ENCODE measurements at places on chromosomes 16 and 17.

- DNase-seq: no peak
Measured at GRCh38 chr16:6125483-6126259, 1028.1 kb upstream of the EEF2KMT start.

DNA sequence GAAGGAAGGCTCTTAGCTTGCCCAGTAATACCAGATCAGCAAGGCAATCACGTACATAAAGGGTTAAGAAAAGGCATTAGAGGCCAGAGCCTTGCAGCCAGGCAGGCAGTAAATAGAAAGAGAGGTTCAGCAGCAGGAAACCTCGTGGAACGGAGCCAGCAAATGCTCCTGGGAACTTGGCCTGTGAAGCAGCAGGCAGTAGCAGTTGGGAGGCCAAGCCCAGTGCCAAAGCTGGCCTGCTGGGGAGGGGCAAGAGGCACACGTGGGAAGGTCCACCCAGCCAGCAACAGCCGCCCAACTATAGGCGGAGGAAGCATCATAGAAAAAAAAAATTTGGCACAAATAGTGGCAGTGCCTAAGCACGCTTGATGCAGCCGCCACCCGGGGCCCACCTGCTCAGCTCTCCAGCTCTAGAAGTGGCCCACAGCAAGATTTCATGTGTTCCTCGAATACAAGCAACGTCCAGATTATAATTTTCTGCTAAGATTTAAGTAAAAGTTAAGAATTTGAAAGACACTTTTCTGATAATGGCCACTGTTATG is 2339.5 kb downstream of the TP53TG3F start:
- DNase-seq: no peak

DNA sequence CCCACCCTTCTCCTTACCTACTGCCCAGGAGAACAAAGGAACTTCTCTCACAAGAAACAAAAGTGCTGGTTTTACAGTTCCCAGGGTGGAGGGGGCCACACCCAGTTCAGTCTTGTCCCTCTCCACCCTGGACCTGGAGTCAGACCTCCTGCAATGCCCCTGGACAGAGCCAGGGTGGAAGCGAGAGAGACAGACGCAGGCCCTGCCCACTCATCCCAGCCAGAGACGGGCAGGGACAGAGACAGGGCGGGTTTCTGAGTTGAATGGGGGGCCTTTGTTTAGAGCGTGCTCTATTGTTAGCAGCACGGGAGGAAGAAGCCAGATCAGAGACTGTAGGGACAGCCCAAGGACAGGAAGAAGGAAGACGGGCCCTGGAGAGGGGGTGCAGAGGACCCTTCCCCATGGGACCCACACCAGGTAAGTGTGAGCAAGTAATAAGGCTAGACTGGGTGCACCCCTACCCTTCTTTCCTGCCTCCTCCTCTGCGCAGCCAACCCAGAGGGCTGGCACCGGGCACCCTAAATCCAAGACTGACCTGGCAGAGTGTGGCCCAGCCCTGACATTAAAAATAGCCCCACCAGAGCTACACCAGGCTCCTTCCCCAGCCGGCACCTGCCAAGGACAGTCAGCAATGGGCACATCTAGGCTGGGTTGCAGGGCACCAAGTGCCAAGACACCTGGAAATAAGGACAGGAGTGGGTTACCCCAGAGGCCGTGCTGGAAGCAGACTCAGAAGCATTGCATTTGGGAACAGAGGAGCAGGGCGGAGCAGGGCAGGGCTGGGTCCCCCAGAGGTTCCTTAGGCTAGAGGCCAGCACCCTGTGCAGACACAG is 10.9 kb downstream of the JUP start:
- DNase-seq: no peak

GRCh38 chr16:15515992-15516391 is 81.6 kb downstream of the BMERB1 start:
- DNase-seq: no peak

DNA sequence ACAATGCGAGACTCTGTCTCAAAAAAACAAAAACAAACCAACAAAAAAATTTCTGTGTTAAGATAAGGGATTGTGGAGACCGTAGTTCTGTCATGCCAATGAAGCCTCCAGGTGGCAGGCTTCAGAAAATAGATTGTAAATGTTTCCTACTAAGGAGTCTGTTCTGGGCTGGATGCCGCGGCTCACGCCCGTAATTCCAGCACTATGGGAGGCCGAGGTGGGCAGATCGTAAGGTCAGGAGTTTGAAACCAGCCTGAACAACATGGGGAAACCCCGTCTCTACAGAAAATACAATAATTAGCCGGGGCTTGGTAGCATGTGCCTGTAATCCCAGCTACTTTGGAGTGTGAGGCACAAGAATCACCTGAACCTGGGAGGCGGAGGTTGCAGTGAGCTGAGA is 4.4 kb upstream of the SNX29 start:
- DNase-seq: no peak

DNA sequence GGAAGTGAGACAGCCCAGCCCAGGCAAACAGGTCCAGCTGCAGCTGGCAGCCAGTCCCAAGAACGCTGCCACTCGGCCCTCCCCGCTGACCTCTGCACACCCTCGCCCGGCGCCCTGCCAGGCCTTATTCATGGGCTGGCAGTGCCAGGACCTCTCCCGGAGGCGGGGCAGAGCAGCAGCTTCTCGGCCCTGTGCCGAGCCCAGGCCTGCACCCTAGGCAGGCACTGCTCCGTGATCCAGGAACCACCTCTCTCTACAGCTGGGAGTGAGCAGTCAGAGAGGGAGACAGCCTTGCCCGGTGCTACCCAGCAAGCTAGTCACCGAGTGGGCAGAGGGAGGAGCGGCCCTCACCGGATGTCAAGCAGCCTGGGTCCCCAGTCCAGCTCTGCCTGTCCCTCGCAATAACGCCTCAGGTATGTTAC is 79.9 kb upstream of the CBX4 start:
- no peak for DNase-seq

- DNase-seq: no peak
Measured at GRCh38 chr17:65495122-65496055, 66.1 kb downstream of the AXIN2 start.

DNA sequence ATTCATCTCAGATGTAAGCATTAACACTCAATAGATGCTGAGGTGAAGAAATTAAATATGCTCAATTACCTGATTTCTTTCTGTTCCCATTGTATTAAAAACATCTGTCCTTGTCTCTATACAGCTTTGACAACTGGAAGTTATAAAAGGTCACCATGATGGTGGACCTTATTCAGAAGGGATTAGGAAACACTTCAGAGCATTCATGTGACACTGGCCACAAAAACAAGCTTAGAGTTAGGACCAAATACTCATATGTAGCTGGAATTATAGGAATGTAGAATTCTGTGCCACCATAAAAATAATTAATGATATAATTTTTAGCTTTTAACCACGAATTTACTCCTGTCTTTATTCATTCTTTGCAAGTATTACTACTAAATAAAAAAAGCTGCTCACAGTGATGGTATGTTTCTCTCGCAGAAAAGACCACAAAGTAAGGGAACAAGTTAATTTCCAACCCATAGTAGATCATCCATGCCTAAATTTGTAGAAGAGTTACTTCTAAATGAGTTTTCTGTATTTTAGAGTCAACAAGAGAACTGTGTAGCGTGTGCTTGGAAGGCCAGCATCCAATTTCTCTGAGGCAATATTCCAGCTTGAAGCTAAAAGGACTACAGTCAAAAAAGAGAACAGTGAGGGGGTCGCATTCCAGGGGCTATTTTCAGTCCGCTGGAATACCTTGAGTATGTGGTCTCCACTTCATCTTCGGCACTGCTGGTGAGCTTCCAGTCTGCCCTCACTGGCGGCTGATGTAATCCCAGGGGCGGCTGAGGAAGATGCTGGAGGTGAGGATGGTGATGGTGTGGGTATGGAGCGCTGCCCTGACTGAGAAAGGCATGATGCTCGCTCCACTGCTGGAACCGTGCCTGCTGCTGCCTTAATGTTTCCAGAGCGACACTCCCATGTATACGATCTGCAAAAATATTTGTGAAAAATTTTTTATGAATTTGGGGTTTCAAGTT is 63.7 kb downstream of the CACNG1 start:
- DNase-seq: no peak

DNA sequence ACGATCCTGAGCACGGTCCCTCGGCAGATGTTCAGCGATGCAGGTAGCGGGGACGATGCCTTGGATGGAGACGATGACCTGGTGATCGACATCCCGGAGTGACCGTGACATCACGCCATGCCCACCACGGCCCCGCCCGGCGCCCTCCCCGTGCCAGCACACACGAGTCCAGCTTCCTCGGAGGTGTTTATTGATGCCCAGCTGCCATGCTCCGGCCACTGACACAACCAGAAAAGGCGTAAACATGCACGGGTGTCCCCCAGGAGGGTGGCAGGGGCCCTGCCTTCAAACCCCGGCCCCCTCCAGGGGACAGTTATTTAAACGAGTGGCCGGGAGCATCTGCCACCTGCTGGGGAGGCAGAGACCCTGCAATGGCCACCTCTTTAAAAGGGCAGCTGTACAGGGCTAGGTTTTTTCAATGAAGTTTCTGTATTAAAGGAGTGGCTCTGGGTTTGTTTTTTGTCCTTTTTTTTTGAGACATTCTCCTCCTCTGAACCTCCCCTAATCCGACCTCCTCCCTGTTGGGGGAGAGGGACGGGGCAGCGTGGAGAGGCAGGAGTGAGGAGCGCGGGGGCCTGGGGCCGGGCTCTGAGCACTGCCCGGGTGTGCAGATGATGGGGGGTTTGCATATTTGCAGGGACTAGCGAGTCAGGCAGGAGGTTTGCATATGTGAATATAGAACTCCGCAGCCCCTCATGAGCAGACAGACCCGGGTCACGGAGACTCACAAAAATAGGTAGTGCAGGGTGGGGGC is 5.3 kb downstream of the DOC2A start:
- no peak for DNase-seq

DNA sequence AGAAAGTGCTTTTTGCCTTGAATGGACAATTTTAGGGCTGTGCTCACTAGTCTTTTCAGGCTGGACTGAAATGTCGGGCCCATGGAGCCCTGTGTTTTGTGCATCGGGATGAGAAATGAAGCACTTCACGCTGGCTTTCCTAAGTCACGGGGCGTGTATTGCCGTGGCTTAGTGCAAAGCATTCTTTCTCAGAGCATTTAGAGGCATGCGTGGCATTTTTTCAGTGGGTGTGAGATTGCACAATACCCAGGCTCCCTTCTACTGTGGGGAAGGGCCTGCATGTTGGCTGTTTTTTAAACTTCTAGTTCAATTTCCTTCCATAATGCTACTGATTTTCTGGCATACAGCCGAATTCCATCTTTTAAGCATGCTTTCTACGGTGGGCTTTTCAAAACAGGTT is 12.6 kb upstream of the POLR3E start:
- no peak for DNase-seq

GRCh38 chr17:81511554-81511803 is 1.1 kb downstream of the ACTG1 start:
- DNase-seq: no peak

DNA sequence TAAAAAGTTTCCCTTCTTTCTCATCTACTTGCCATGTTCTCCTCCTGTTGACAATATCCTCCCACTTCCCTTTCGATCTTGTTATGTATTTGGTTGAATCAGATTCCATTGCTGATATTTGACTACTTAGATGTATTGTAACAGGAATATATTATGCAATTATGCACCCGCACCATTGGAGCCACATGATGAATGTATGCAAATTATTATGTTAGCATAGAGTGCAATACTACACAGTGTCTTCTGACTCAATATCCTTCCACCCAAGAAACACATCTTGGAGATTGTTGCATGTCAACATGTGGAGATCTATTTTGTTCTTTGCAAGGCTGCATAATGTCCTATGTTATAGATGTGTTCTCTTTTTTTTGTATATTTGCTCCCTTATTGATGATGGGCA is 219.2 kb upstream of the RBFOX1 start:
- no peak for DNase-seq

- DNase-seq: no peak
Measured at GRCh38 chr17:42202696-42203095, 8.4 kb upstream of the GHDC start.

GRCh38 chr16:16996827-16997226 is 473.9 kb downstream of the XYLT1 start:
- no peak for DNase-seq

- DNase-seq: no peak
Measured at GRCh38 chr17:81519284-81520020, 6.9 kb upstream of the ACTG1 start.

DNA sequence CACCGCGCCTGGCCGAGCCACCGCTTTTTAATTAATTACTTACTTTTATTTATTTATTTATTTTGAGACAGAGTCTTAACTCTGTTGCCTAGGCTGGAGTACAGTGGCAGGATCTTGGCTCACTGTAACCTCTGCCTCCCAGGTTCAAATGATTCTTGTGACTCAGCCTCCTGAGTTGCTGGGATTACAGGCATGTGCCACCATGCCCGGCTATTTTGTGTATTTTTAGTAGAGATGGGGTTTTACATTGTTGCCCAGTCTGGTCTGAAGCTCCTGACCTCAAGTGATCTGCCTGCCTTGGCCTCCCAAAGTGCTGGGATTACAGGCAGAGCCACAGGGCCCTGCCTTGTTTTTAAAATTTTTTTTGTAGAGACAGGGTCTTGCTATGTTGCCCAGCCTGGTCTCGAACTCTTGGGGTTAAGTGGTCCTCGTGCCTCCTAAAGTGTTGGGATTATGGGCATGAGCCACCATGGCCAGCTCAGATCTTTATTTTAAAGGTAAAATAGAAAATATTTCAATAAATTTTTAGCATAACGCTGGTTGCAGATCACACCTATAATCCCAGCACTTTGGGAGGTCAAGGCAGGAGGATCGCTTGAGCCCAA is 18.3 kb upstream of the NUDT16L1 start:
- no peak for DNase-seq

- peak; percentile 92 for DNase-seq
Measured at GRCh38 chr16:28879841-28880588, 1.7 kb downstream of the ATP2A1 start.

DNA sequence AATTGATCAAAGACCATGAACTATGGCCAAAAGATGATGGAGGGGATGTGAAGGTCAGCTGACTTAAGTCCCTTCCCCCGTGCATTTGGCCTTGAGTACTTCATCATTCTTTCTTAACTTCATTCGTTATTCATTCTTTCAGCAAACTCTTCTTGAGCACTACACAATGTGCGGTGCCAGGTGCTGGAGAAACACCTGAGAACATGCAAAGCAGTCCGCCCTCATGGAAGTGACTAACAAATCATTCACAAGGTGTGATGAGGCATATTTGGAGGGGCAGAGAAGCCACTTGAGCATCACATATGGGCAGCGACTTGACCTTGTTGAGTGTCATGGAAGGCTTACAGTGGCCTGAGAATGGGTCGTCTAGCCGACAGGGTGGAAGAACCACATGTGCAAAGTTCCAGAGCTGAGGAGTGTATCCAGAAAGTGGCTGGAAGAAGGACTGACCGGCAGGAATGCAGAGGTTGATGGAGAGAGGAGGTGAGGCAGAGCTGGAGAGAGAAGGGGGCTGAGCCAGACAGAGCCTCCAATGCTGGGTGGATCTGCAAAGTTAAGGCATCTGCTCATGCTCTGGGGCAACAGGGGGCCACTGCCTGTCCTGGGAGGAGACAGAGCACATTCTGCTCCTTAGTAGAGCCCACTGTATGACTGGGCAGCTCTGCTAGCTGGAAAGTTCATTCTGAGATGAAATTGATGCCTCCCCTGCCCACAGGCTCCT is 25.1 kb upstream of the EIF1 start:
- no peak for DNase-seq

- DNase-seq: no peak
Measured at GRCh38 chr17:57875290-57876022, 25.6 kb upstream of the MRPS23 start.
